ENCODE measurements at places on chromosomes 5 and 9.

- DNase-seq, result no peak
Measured at GRCh38 chr5:135051872-135052271, 17.8 kb upstream of the PITX1 start.

DNA sequence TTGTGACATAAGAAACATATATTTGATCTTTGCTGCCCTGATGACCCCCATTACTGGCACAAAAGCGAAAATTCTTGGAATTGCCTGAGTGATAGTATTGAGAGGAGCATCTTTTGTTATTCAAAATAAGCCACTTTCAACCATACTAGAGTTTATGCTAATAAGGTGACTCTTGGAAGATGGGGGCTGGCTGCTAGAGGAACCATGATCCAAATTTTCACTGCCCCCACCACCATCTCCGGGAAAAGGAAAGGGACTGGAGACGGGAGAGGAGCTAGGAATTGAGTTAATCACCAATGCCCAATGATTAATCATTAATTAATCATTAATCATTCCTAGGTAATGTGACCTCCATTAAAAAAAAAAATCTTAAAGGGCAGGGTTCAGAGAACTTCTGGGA, 25.6 kb downstream of the FBXW11 start:
- DNase-seq, result no peak

GRCh38 chr5:51811883-51812471, 428.7 kb downstream of the ISL1 start:
- DNase-seq, result no peak

DNA sequence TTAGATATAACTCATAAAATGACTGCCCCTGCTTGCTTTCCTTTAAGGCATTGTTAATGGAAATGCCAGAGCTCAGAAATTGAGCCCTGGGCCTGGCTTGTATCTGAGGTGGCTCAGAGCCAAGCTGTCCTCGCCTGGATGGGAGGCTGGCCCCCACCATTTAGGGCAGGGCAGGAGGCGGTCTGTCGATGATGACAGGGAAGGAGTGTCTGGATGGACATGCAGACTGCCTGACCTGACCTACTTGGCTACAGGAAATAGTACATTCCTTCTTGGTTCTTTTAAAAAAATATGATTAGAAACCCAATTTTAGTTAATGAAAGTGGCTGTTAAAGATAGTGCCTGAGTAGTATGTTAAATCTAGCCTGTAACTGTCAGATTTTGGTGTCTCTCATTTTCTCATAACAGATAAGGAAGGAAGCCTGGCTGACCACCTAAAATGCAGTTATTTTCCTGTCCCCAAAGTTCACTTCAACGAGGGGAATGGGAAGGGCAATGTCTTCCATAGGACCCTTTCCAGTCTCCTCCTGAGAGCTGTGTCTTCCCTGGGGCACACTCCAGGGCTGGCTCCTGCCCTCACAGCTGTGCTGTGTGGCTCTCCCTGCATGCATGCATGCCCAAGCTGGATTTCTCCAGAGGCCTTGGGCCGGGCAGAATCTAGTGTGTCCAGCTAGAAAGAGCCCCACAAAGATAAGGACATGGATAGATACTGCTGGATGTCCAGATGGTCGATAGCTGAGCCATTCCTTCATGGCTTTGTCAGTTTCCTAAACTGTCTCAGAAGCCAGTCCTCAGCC, 42.3 kb downstream of the MACROH2A1 start:
- no peak for DNase-seq

DNA sequence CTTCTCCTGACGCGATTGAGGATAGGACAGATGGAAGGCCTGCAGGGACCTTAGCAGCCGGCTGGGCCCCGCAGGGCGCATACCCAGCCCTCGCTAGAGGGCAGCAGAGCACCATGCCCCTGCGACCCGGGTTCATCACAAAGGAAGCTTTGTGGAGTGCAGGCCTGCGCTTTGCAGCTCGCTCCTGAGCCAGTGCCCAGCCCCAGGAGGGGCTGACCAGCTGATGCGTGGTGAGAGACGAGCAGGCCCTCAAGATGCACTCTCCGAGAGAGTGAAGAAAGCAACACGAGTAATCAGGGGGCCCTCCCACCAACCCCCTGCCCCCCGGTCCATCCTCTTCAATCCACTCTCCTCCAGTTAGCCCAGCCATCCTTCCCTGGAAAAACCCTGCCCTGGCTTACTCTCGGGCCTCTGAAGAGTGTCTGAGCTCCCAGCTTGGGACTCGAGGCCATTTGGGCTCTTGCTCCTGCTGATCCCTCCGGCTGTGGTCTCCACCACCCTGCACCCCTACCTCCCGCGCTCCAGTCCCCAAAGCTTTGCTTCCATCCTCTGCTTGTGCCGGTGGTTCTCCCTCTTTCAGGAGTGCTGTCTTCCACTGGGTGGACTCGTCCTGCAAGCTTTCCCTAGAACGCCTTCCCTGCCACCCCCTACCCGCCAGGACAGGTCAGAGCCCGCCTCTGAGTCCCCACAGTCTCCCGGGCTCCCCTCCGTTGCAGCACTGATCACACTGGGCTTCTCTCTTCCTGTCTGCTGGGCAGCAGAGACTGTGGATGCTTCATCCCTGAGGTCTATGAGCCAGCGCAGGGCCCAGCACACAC, 9.1 kb upstream of the KIF12 start:
- DNase-seq, result peak; percentile 47

DNA sequence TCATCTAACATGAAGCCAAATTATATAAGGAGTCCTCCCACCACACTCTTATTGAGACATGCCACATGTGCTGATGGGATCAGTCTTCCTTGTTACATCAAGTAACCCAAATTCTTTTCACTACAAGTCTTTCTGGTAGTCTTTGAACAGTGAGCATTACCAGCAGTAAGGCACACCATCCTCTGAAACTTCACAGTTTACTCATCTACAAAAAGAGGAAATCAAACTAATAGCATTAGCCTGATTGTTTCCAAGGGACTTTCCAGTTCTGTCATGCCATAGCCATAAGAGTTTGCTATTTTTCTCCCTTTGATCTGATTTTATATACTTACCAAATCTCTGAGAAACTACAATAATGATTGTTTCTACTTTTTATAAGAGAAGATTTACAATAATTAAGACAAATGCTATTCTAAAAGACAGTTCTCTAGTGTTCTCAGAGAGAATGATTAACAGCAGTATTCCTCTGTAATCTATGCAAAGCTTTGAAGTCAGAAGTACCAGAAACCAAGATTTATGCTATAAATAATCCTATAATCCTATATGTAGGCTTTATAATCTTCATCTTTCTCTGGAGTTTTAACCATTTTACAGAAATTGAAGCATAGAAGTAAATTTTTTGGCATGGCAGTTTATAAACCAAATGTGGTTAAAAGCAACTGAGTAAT, 166.2 kb upstream of the ACO1 start:
- DNase-seq, result no peak

DNA sequence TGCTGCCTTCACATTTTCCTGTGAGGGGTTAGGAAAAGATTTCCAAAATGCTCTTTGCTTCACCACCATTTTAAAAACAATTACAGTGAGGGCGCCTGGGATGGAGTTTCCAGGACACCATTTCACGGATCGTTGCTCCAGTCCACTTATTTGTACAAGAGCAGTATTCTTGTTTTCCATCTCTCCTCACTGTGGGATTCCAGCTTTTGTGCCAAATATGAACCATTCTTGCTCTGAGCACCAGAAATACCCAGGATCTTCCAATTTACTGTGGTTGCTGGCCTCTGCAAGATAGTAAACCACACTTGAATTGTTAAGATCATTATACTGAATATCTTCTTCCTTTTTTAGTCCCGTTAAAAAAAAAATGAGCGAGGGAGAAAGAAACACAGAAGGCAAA, 899.5 kb downstream of the TLE1 start:
- DNase-seq, result no peak

GRCh38 chr5:170336065-170336464, 38.5 kb upstream of the LCP2 start:
- no peak for DNase-seq

Measured in glomerular endothelial cell (primary cell).